Stimulated activated CD4-positive, alpha-beta T cell treated with anti-CD3 and anti-CD28 coated beads, TNF-alpha, amount 100 ng/mL, for 48 hours (primary cell): ENCODE measurements at places on chromosomes 3 and 15.

GRCh38 chr3:51500632-51501131 lies 867 bp upstream of the DCAF1 start:
- no peak for DNase-seq

- no peak for DNase-seq
These were observed 1042.0 kb downstream of the ROBO1 start for GRCh38 chr3:78725703-78726246.

- DNase-seq: no peak
These were observed 29.1 kb downstream of the SLC6A1 start for GRCh38 chr3:11021611-11022011.

DNA sequence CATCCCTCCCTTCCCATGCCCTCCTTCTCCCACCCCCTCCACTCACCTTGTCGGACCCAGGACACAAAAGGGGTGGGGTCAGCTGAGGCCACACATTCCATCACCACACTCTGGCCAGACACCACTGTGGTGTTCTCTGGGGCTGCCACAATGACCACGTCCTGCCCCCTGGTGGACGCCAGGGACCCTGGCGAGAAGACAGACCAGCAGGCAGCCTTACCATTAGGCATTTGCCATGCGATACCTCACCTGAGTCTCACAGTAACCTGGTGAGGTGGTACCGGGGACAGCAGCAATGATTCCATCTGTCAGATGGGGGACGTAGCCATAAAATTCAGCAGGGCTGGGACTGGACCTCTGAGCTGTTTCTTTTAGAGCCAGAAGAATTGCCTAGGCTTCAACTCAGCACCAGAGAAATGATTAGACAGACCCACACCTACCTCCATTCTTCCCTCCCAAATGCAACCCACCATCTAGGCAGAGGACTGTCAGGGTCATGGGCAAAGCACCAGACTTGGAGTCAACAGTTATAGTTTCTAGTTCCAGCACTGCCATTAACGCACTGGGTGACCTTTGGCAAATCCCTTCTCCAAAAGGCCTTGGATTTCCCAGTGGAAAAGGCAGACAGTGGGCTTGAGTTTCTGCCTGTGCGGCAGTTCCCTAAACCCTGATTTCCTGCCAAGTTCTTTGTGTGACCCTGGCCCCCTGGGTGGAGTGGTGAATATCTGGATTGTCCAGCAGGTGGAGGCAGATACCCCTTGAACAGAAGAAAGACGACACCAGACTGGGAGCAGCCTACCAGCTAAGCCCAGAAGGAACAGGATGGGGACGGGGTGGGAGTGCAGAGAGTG lies 21.8 kb downstream of the IGDCC4 start:
- DNase-seq: no peak
